ENCODE measurements at places on chromosomes 1 and 21.

DNA sequence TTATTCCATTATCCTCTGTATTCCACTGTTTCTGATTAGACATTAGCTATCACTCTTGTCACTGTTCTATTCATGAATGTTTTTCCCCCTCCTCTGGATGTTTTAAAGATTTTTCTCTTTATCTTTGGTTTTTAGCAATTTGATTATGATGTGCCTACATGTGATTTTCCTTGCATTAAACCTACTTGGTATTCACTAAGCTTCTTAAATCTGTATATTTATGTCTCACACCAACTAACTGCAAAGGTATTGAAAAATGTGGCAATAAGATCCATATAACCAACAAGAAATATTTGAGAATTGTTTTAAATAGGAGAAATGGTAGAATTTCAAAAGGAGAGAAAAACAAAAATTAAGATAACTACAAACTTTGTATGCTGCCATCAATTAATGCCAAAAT, 25.2 kb downstream of the FAF1 start:
- DNase-seq: no peak

DNA sequence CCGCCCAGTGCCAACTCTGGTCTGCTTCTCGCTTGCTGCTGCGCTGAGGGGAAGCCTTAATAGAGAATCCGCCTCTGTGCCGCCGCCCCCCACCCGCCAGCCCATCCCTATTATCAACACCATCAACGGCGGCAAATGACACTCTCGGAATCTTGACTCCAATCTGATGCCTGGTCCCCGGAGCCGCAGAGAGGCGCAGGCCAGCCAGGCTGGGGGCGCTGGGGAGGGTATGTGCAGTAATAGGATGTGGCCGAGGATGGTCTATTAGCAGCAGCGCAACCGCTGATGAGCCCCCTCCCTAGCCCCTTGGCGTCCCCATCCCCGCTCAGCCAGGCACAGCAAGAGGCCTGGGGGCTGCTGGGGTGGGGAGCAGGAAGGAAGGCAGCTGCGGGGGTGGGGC, 15.1 kb upstream of the DMBX1 start:
- DNase-seq: no peak

DNA sequence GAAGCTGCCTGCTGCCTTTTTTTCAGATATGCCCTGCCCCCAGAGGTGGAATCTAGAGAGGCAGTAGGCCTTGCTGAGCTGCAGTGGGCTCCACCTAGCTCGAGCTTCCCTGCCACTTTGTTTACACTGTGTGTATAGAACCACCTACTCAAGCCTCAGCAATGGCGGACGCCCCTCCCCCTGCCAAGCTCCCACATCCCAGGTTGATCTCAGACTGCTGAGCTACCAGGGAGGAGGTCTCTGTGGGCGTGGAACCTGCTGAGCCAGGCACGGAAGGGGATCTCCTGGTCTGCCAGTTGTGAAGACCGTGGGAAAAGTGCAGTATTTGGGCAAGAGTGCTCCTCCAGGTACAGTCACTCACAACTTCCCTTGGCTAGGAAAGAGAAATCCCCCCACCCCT, 65.1 kb downstream of the MSH4 start:
- no peak for DNase-seq

DNA sequence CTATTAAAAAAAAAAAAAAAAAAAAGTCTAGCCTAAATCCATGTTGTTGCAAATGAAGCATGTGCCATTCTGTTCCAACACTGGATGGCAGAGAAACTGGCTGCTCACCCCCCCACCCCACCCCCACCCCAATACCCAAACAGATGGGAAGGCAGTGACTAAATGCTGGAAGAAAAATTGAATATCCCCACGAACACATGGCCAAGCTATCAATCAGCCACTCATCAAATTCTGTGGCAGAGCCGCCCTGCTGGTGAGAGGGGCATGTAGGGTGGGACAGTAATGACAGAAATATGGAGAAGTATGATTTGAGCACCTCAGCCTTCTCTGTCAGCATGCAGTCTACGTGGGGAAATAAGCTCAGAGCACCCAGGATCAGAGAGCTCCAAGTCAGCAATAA, 34.1 kb downstream of the OPTC start:
- DNase-seq: no peak

DNA sequence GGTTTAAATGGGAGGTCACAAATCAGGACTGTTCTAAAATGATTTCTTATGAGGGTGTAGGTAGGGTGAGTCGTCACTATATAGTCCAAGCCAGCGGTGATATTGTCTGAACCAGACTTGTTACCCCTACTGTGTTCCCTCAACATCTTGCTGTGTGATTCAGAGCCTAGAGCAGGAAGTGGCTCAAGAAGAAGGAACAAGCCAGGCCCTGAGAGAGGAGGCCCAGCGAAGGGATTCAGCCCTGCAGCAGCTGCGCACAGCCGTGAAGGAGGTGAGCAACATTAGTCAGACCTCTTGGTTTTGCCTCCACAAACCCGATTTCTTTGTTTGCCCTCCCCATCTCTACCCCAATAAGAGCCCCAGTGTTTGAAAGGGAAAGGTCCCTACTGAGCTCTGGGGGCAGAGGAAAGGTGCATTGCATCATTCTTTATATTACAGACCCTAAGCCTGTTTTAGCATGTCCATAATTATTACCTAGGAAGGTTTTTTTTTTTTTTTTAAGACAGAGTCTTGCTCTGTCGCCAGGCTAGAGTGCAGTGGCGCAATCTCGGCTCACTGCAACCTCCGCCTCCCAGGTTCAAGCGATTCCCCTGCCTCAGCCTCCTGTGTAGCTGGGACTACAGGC, 5.0 kb upstream of the SH3BGRL3 start:
- DNase-seq: no peak

DNA sequence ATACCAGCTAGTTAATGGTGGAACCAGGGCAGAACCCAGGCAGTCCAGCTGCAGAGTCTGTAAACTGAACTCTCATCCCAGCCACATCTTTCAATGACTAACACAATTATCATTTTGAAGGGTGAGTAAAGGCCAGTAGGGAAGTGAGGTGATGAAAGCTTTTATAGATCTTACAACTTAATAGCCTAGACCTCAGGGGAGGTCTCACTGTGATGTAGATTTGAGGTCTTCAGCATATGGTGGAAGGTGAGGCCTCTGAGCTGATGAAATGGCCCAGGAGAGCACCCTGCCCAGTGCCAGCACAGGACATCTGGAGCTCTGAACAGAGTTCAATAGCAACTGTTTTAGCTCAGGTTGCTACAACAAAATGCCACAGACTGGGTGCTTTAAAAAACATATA, 44.8 kb upstream of the POU2F1 start:
- no peak for DNase-seq

DNA sequence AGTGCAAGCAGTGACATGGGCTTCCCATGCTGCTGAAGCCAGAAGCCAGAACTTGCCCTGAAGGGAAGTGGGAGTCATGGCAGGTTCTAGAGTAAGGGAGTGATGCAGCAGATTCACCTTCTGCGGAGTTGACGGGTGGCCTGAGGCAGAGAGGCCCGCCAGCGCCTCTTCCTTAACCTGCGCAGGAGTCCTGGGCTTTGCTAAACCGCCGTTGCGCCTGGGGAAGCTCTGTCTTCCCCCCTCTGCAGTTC, 67.3 kb downstream of the OBSCN start:
- DNase-seq: no peak

GRCh38 chr1:190679983-190680382, 202.3 kb upstream of the BRINP3 start:
- DNase-seq: no peak

GRCh38 chr1:196462086-196462485, 146.2 kb downstream of the KCNT2 start:
- no peak for DNase-seq

GRCh38 chr21:38289705-38290485, 33.1 kb downstream of the KCNJ15 start:
- no peak for DNase-seq

DNA sequence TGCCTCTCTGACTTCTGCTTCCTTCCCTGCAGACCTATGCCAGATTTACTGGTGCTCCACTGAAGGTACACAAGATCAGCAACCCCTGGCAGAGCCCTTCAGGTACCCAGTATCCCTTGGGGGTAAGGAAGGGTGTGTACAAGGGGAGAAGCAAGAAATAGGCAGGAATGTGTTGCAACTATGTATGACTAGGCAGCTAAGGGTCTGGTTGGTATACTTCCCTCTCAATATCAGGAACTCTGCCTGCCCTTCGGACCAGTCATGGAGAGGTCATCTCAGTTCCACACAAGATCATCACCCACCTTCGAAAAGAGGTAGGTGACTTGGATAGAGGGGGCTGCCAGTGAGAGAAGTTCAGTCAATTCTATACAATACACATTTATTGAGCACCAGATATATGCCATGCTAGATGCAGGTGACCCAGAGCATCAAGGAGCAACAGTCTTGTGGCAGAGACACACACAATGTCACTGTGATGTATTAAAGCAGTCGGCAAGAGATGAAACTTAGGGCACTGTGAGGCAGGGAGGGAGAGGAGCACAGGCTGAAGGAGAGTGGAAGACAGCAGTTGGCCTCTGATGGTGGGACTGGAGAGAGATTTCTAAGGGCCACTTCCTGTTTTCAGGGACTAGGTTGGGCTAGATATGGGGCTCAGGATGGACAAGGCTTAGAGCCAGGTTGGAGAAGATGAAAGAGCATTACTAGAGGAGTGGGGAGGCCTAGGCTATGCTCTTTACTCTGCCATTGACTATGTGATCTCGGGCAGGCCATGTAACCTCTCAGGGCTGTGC, 2.0 kb downstream of the MTX1 start:
- no peak for DNase-seq

DNA sequence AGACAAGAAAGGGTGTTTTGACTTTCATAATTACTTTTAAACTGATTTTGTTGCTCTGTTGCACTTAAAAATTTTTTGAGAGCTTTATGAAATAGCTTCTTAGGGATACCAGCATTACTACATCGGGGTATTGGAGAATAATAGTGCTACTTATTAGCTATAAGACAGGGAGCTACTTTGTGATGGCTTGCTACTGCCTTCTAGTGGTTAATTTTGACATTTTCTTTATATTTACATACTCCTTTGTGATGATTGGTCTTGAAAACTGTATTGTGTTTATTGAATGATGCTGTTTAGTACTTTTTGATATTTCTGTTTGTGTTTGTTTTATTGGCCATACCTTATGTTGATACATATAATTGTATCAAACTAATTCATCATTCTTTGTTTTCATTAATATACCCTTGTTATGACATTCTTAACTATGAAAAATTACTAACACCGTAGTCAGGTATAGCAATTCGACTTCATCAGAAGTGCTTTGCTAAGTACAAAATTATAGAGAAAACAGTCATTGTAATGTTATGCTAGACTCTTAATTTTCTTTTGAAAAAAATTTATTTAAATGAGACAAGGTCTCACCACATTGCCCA, 85.5 kb downstream of the CLIC4 start:
- no peak for DNase-seq
